ENCODE measurements at places on chromosomes 7 and 10. TPM values are rescaled to one million over a fixed set of nuclear protein-coding genes. Genes with fewer than 3 reads are reported as not detected.

TMEM236 gene
- 16.9 TPM for total RNA-seq

DNA sequence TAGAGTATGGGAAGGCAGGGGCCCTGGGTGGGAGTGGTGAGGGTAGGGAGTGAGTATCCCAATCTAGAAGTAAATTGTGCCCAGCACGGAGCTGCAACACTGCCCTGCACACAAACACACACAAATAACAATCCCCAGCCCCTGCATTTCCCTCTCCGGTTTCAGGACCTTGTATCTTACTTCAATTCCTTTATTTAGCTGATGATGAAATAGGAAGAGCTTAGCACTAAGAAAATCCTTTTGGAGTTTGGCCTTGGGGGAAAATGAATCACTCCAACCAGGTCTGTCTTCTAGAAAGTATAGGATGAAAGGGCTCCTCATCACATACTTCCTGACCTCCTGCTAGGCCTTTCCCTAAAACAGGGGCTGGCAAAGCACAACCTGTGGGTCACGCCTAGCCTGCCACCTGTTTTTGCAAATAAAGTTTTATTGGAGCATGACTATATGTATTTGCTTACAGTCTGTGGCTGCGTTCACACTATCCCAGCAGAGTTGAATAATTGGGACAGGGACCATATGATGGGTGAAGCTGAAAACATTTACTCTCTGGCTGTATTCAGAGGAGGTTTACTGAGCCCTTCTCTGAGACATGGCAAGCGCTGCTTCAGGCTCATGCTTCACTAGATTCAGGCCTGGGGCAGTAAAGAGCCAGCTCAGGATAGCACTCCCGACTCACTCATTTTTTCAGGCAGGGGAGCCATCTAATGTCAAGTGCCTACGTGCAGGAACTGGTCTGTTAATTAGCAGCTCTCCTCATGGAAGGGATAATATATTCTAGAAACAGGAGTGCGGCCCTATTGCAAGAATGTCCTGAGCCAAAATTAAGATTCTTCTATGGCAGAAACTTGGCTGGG is 111.0 kb downstream of the EGFR start:
- DNase-seq, result peak; percentile 44

DNA sequence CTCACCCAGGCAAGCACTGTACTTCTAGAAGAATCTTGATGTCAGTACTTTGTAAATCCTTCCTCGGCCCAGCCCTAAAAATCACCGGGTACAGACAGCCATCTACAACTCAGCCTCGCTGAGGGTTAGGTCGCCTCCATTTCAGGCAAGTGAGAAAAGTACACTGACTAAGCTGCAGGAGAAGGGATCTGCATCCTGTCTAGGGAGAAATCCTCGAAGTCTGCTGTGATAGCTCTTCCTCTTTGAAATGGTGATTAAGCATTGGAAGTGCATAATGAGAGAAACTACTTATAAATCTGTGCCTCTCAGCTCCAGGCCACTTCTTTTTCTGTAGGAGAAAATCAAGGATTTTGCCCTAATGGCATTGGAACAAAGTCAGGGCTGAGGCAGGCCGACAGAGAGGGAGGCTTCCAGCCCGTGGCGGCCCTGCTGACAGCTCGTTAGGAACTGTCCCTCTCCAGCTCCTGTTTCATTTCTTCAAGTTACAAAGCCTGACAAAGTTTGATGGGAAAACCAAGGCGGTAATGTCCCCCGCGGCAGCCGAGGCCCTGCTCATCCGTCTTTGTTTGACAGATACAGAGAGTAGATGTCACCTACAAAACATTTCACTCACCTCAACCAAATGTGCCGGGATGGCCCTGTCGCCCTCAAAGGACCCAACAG is 14.1 kb upstream of the GOT1 start:
- DNase-seq, result no peak

GRCh38 chr10:108037061-108037460 is 872.6 kb upstream of the SORCS1 start:
- no peak for DNase-seq

Data from transverse colon (tissue), 4 donors.